ENCODE measurements at places on chromosomes 12 and 14.

DNA sequence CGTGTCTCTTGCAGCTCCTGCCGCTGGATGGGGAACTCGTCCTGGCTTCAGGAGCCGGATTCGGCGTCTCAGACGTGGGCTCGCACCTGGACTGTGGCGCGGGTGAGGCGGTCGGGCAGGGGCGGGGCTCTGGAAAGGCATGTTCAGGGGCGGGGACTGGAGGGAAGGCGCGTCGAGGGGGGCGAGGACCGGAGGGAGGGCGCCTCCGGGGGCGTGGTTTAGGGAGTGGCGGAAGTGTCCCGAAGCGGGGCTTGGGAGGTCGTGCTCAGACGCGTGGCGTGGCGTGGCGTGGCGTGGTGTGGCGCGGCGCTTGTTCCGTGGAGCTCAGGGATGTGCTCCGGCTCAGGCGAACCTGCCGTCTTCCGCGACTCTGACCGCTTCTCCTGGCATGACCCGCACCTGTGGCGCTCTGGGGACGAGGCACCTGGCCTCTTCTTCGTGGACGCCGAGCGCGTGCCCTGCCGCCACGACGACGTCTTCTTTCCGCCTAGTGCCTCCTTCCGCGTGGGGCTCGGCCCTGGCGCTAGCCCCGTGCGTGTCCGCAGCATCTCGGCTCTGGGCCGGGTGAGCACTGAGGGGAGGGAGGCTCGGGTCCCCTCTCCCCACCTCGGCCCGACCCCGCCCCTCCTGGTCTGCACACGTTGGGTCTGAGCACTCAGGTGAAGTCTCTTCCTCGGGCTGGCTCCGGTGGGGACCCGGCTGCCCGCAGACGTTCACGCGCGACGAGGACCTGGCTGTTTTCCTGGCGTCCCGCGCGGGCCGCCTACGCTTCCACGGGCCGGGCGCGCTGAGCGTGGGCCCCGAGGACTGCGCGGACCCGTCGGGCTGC is 6.2 kb downstream of the AMN start:
- peak; percentile 72 for DNase-seq

DNA sequence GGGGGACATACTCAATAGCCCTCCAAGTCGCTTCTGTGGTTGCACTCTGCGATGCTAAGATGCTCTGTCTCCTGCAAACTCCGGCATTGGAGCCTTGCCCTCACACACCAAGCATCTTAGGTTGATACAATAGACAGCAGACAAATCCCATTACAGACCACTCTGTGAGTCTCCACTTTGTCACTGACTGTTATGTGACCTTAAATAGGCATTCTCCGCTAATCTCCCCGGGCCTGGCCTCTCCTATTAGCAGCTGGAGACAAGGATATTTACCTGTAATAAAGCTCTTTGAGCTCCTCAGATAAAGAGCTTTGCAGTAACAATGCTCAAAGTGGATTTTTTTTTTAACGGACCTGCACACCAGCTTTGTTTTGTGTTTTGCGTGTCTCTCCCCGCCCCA is 479.7 kb upstream of the TBX3 start:
- DNase-seq, result no peak

- DNase-seq, result no peak
These were observed 7.8 kb downstream of the RNASE1 start for GRCh38 chr14:20794644-20795369.

- no peak for DNase-seq
These were observed 117.2 kb upstream of the FLRT2 start for GRCh38 chr14:85412756-85413155.

DNA sequence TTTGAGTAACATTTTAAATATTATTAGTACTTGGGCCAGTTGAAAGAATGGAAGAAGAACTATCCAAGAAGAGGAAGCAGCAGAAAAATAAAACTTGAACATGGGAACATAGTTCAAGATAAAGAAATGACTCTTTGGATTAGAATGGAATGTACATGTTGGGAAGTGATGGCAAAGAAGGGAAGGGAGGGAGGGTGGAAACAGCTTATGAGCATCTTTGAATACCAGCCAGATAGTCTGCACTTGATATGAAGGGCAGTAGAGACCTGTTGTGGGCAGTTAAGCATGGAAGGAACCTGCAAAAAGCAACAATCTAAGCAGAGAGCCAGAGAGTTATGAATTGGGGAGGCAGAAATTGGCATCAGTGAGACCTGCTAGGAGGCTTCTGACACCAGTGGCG is 10.0 kb upstream of the IL22 start:
- no peak for DNase-seq

- no peak for DNase-seq
These were observed 1.2 kb downstream of the MLF2 start for GRCh38 chr12:6751767-6752166.

GRCh38 chr12:18718462-18718861 is 19.4 kb downstream of the PLCZ1 start:
- no peak for DNase-seq

DNA sequence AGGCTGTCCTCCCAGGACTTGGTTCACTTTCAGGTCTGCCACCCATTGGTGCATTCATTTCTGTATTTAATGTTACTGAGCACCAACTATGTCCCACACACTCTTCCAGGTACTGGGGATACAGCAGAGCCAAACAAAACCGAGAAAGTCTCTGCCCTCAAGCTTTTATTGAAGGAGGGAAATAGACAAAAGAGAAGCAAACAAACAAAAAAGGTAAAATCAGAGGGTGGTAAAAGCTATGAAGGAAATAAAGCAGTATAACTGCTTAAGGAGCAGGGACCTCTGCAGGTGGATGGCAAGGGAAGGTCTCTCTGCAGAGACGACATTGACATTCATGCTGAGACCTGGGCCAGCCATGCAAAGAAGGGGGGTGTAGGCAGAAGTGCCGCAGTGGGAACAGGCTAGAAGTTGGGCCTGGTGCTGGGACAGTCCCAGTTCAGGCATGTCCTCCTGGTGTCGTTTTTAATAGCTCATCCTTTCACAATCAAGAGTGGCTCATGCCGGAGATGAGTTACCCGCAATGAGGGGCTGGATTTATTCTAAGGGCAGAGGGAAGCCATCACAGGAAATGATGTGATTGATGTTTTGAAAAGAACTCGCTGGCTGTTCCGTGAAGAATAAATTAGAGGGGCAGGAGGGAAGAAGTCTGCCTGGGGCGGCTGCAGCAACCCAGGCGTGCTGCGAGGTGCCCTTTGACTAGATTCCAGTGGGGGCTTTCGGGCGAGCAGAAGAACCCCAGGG is 72.8 kb downstream of the IRF2BPL start:
- peak; percentile 58 for DNase-seq

DNA sequence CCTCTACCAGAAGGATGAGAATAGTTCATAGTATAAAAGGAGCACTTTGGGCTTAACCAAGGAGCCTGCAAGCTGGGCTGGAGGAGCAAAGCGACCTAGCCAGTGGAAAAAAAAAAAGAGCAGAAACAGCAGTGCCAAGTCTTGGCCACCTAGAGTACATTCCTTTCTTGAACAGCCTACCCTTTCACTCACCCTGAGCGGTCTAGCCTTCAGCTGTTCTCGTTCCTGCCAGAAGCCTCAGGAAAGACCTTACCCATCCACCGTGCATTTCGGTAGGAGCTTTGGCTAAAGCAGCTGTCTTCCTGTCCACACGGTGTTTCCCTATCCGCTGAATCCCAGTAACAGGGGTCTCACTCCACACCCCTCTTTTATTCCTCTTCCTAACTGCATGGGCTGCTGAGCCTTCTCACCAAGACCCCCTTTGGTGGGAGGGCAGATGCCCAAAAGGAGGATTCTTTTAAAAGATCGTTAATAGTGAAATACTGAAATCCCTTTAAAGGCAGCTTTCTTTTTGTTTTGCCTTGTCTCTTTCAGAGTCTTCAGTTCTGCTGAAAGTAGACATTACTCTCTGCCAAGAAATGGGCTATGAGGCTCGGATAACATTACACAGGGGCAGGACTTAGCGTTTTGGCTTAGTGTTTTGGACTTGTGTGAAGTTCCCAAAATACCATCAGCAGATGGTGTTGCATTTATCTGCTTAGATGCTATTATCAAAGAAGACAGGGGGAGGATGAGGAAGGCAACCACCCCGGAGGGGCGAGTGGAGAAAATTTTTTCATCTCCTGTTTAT is 88.5 kb upstream of the METAP2 start:
- no peak for DNase-seq

GRCh38 chr12:115872212-115872611 is 405.3 kb downstream of the MED13L start:
- no peak for DNase-seq

DNA sequence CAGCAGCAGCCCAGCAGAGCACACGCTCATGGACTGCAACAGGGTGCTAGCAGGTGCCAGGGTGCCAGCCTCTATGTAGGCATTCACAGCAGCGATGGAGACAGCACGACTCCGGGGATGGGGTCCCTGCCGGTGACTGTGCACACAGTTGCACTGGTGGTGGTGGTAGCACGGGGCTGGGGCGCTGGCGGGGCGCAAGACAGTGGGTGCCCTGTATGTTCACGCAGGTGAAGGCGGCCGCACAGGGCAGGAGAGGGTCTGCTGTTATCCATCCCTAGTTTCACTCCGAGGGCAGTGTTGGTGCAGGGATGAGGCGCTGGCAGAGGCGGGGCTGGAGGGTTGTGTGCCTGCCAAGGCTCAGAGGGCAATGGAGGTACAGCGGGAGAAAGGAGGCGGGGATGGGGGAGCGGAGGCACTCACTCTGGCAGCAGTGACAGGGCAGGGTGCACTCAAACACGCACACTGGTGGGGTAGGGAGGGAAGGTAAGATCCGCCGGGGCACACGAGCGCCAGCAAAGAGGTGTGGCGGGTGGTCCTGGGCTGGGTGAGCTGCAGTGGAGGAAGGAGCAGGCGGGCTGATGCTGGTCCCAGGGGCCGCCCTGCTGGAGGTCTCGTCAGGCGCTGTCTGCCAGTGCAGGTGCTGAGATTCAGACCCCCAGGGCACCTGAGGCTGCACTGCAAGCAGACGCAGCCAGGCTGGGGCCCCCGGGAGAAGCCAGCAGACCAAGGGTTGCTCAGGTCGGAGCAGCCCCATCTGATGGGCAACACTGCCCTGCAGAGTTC is 76.7 kb downstream of the GALC start:
- DNase-seq, result no peak

- DNase-seq, result peak; percentile 80
These were observed 16.1 kb downstream of the GPR68 start for GRCh38 chr14:91228112-91229004.

- DNase-seq, result no peak
These were observed 121.2 kb upstream of the LRIG3 start for GRCh38 chr12:59041241-59042121.

- no peak for DNase-seq
These were observed 28.6 kb downstream of the AACS start for GRCh38 chr12:125093681-125094330.

- DNase-seq, result no peak
These were observed 51.0 kb upstream of the MYL2 start for GRCh38 chr12:110971189-110971920.
